ENCODE measurements at places on chromosomes 7 and 10.
A peak's percentile ranks its signal among the peaks of the same experiment; 100 is the strongest.

GRCh38 chr10:29616542-29616941 lies 18.2 kb downstream of the SVIL start:
- DNase-seq = no peak

DNA sequence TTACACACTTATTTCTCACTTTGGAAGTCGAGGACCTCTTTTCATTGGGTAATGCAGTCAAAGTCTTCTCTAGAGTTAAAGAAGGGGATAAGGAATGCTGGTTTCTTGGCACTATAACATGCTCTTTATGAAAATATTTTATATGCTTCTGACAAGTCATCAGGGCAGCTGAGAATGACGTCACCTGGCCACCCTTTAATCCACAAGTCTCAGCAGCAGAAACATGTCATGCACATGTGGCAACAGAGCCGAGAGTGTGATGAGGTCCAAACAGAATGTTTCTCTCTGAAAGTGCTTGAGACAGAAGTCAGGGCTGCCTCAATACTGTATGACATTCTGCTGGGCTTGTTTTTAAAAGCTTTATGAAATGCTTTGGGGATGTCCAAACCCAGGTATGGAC lies 63.5 kb upstream of the C10orf90 start:
- DNase-seq = peak; percentile 16

- no peak for DNase-seq
Measured at GRCh38 chr7:159075563-159076238, 69.0 kb downstream of the VIPR2 start.

- DNase-seq = no peak
Measured at GRCh38 chr10:96305019-96305418, 785 bp downstream of the DNTT start.

- no peak for DNase-seq
Measured at GRCh38 chr7:40310258-40310657, 175.5 kb downstream of the SUGCT start.

Data from choroid plexus epithelial cell (primary cell).